Activated T-cell treated with anti-CD3 and anti-CD28 coated beads for 1 hour (primary cell): ENCODE measurements at places on chromosomes 7 and 10.

DNA sequence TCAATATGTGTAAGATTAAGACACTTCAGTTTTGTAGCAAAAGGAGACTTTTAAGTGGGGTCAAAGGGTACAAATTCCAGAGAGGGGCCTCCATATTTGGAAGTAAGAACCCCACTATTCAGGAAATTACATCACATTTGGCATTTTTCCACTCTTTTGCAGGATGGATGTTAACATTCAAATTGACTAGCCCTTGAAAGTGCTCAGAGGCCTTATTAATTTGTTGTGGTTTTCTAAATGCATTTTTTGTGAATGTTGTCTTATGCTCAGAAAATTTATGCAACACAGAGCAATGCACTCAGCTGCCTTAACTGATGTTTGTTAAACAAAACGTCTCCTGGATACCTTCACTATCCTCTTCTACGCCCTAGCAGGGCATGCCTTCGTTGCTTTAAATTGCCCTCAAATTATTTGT, 50.9 kb upstream of the PDLIM1 start:
- DNase-seq: no peak

GRCh38 chr7:103915680-103916357, 73.6 kb downstream of the RELN start:
- no peak for DNase-seq

DNA sequence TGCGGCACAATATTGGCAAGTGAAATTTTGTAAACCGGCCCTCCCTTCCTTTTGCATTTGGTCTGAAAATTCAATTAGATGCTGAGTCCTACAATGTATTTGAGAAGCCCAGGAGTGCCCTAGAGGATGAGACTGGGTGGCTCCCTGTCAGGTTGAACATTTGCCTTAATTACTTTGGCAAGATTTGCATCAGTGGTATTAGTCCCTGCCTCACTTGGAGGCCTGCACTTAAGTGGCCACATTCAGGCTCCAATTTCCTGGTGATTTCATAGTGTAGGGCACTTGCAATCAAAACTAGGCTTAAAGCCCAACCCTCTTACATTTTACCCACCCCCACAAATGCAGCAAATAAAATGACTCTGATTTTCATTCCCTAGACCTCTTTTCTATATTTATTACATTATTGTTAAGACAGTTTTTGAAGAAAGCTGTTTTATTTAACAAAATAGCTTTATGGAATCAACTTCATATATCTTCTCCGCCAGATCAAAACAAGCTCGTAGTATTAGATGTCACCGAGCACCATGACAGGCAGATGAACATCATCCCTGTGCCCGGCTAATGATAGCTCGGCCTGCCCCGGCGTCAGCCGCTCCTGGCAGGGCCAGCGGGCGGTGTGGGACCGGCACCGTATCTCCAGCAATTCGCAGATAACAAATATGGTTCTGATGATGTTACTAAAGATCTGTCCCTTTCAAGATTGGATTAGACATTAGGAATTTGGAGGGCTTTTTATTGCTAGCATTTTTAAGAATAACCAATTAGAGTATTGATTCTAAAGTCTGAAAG, 73.6 kb downstream of the EGFR start:
- no peak for DNase-seq

DNA sequence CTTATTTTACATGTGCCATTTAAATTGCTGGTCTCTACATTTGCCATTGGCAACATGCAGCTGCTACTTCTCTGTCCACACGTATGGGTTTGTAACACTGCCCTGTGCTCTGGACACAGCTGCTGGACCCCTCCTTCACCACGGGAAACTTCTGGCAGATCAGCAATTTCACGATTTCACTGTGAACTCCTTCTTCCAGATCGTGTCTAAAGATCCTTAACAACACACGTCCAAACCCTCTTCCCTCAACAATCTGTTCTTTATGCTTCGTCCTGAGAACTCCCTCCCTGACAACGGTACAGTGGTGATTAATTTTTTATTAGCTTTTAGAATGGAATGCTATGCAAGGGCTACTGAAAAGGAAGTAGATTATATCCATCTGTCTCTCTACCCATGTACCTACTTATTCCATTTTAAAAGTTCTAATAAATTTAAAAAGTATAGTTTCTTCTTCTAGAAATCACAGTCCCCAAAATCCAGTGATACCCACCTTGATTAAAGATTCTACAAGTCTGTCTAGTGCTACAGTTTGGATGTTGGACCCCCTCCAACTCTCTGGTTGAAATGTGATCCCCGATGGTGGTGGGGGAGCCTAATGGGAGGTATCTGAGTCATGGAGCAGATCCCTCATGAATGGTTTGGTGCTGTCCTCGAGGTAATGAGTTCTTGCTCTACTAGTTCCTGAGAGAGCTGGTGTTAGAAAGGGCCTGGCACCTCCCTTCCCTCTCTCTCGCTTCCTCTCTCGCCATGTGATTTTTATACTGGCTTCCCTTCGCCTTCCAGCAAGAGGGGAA, 81.0 kb downstream of the KIAA1549 start:
- no peak for DNase-seq

GRCh38 chr10:124151466-124152095, 58.2 kb upstream of the CHST15 start:
- DNase-seq: no peak

DNA sequence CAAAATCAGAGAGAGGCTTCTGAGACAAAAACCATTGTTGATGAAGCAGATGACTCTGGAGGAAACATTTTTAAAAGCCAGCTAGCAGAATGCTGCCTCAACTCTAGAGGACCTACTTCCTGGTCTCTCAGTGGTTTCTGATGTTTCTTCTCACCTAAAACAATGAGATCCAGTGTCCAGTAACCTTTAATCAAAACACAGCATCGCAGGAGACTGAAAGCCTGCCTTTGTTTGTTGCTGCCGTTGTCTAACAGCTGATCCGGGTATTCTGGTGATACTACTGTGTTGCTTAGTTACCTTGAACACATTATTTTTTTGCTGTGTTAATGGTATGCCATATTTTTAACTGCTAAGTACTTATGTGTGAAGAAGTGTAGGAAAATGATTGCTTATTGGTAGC, 70.9 kb downstream of the WIPF3 start:
- DNase-seq: no peak

DNA sequence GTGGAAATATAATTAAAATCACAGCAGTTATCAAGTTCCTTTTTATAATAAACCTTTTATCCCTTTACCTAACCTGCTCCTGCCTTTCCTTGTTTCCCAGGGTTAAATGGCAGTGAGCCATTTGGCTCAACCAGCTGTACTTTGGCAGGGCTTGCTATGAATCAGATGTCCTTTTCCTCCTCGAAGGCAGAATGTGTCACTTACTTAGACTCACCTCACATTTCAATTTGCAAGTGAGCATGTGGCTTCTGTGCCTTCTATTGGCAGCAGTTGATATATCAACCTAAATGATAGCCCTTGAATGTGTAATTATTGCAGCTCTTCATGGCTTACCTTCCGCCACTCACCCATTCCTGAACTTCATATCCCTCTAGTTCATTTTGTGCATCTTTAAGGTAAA, 301.7 kb downstream of the CSTF2T start:
- no peak for DNase-seq

- no peak for DNase-seq
These were observed 222.0 kb downstream of the TWIST1 start for GRCh38 chr7:18895456-18895855.

- no peak for DNase-seq
These were observed 2.0 kb downstream of the ANLN start for GRCh38 chr7:36391436-36392198.

GRCh38 chr7:42876182-42877068, 35.4 kb downstream of the C7orf25 start:
- DNase-seq: peak; percentile 29

GRCh38 chr10:104406715-104407650, 53.4 kb downstream of the CFAP58 start:
- DNase-seq: no peak

GRCh38 chr7:13098161-13098560, 410.7 kb downstream of the ARL4A start:
- DNase-seq: no peak

- DNase-seq: no peak
These were observed 127.3 kb downstream of the RNLS start for GRCh38 chr10:88455831-88456230.
